ENCODE measurements at places on chromosomes 1 and 21.

GRCh38 chr1:156213644-156213966, 798 bp downstream of the PMF1 start:
- DNase-seq: no peak

- DNase-seq: no peak
Observed at GRCh38 chr1:218030846-218031245, 254.2 kb upstream of the RRP15 start.

DNA sequence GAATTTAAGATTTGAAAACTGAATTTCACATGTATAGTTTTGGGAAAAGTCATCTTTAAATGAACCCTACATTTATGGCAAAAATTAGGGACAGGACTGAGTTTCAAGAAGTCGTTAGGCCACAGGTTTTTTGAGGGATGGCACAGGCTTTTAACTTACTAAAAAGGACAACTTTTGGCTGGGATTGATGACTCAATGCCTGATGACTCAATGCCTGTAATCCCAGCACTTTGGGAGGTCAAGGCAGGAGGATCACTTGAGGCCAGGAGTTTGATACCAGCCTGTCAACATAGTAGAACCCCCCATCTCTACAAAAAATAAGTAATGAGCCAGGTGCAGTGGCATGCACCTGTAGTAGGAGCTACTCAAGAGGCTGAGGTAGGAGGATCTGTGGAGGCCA, 15.9 kb downstream of the UCK2 start:
- no peak for DNase-seq

DNA sequence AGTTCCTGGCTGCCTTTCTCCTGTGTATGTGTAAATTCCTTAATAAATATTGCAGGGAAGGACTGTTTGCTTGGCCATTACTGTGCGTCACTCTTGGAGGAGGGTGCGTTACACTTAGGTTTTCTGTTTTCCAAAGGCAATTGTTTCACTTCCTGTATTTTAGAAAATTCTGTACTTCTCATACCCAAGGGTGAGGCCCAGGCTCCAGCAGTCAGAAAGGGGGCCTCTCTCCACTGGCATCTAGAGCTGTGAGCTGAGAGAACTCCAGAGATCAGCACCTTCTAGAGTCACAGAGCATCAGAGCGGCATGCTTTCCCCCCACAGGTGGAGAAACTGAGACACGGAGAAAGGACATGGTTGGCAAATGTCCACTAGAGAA, 27.0 kb upstream of the ZFP69B start:
- DNase-seq: no peak

DNA sequence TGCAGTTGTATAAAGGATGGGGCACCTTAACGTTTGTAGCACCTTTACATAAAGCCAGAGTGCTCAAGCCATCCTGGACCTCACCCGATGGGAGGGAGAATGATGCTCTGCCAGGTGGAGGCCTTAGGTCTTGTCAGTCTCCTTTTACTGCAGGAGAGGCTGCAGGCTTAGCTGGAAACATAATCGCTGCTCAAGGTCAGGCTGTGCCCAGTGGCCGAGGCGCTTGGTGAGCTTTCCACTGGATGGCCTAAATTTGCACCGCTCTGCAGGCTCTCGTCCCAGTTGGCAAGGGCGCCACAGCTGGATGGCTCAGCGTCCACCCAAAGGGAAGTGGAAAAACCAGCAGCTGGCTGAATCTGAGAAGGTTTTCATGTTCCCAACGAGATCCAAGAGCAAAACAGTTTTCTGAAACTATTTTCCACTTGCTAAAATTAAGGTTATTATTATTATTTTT, 438.9 kb downstream of the CAMTA1 start:
- no peak for DNase-seq

GRCh38 chr1:118104951-118105350, 80.1 kb downstream of the SPAG17 start:
- DNase-seq: no peak

- DNase-seq: no peak
Observed at GRCh38 chr1:172851077-172851476, 192.2 kb downstream of the FASLG start.

- DNase-seq: no peak
Observed at GRCh38 chr1:244552336-244552735, 91.3 kb downstream of the CATSPERE start.

GRCh38 chr1:61626816-61627215, 98.1 kb downstream of the TM2D1 start:
- no peak for DNase-seq

- DNase-seq: no peak
Observed at GRCh38 chr21:45800339-45801080, 157.0 kb downstream of the PCBP3 start.

DNA sequence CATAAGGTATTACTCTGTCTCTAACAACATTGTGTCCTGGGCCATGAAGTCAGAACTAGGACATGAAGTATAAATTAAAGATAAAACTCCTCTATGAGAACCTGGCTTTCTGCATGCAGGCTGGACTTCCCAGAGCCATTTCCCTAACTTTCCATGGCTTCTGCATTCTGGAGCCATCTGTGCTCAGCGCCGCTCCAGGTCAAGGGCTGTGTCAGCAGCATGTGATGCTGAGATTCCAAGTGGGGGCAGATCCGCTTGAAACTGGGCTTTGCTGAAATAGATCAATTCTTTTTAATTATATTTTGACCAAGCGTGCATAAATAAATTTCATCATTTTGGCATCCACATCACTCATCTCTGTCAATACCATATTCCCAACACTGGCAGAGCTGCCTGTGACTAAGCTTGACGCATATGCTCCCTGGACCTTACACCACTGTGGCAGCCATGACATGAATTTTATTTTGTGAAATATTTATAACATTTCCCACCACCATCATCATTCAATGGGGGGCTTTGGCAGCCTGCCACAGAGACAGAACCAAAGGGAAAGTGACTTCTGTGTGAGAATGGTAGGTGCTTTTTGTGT, 110.4 kb upstream of the KCNK1 start:
- DNase-seq: no peak

DNA sequence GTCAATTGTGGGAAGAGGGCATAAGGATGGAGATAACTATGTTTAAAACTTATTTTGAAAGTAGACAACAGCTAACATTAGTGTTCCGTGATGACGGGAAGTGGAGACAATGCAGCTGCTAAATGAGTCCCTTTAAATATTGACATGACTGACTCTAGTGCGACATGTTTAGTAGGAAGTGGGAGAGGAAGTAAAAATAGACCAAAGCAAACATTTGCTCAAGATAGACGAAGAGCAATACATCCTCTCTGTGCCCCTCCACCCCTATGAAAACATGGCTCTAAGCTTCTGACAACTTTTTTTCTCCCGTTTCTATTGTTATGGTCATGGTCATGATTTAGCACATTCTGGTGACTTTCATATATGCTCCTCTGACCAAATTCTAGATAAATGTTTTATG, 60.0 kb upstream of the HMCN1 start:
- no peak for DNase-seq

GRCh38 chr1:119467219-119467618, 39.8 kb upstream of the HSD3B1 start:
- DNase-seq: no peak

- no peak for DNase-seq
Observed at GRCh38 chr21:33402001-33402979, 923 bp upstream of the IFNGR2 start.

DNA sequence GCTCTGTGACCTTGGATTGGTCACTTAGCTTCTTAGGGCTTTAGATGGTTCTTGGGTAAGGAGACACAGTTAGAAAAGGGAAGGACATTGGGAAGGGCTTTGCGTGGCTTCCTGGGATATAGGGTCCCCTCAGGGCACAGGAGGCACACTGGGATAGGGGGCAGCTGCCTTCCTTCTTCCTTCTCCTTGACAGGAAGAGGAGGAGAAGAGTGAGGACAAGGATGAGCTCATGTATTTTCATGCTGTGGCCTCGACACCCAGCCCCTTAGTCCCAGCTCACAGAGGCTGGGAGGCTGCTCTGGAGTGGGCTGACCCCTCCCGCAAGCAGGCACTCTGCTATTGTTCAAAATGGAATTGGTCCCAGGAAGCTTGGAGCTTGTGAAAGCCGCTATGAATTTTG, 45.7 kb upstream of the POU3F1 start:
- no peak for DNase-seq

GRCh38 chr1:7299329-7299799, 471.7 kb upstream of the VAMP3 start:
- DNase-seq: no peak

GRCh38 chr1:93749894-93750301, 68.3 kb upstream of the BCAR3 start:
- DNase-seq: no peak

DNA sequence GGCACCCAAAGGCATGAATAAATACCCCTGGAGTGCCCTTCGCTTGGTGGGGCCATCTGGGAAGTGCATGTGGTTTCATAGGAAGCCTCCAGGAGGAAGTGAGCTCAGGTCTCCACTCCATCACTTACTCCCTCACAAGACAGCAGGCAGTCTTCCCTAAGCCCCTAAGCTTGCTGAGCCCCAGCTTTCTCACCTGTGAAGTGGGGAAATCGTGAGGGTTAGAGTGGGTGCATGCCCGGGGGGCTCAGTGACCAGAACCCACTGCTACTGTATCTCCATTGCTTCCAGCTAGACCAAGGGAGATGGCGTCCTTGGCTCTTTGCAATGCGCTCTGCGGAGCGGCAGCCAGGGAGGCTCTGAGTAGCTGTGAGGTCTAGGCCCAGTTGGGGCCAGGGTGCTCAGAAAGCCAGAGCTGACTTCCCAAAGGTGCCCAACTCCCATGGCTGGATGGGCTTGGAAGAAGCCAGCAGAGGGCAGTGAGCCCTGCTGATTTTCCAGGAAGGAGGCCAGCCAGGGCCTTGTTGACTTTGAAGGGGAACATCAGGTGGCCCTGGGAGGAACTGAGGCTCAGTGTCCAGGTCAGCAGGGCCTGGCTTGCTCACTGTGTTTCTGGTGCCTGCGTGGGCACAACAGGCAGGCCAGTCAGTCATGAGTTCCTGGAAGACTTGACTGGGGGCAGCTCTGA, 27.3 kb downstream of the CDCP2 start:
- DNase-seq: no peak

GRCh38 chr1:9687874-9688582, 36.5 kb downstream of the PIK3CD start:
- no peak for DNase-seq

DNA sequence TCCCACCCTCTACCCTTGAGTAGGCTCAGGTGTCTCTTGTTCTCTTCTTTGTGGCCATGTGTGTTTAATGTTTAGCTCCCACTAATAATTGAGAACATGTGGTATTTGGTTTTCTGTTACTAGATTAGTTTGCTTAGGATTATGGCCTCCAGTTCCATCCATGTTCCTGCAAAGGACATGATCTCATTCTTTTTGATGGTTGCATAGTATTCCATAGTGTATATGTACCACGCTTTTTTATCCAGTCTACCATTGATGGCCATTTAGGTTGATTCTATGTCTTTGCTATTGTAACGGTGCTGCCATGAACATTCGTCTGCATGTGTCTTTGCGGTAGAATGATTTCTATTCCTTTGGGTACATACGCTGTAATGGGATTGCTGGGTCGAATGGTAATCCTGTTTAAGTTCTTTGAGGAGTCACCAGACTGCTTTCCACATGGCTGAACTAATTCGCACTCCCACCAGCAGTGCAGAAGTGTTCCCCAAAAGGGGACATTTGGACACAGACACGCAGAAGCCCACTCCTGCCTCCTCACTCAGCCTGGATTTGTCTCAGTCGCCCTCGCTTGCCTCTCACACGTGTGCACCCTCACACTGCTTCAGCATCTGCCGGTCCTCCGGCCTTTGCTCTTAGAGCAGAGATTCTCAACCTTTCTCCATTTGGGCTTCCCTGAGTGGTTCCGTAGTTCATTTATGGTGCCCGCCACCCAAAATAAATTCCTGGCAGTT, 3.7 kb downstream of the MX2 start:
- no peak for DNase-seq

DNA sequence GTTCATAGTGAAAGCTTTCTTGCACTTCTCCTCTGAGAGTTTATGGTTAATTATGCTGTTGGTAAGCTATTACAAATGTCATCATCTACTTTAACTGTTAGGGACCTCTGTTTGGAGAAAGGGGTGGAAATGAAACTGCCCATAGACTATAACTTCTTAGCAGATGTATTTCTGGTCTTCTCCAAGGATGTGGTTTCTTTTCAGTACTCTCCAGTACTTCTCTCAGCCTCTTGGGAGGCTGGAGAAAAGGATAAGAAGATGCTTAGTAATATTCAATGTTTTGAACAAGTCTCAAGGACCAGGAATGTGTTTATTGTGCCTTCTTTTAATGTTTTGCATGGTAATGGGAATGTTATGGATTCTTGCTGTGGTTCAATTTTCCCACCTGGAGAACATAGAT, 60.4 kb downstream of the LAMC2 start:
- DNase-seq: no peak

DNA sequence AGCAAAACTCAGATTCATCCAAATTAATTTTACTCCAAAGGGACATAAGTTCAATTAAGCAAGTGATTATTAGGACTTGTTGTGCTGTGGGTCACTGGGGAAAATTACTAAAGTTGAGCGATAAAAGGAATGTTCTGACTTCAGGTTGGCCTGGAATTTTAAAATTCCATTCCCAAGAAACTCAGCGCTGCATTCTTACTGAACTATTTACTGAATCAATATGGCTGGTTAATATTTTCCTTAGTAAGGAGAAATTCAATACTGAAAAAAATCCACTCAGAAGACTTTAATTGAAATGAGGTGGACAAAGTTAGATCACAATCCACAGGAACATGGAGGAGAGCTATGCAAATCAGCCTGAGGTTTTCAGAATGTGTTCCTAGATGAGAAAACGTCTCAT, 578.9 kb upstream of the NR5A2 start:
- DNase-seq: no peak

DNA sequence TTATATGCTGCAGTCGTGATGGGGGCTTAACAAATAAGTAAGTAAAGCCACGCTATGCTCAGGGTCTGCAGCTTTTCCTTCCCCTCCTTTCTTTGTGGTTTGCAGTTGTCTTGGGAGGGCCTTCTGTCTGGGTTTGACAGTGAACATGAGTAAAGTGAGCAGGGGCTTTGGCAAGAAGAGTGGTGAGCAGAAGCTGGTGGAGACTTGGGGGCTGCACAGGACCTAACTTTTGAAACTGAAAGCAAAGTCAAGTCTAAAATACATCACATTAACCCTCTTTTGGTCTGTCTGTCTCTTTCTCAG, 368.6 kb upstream of the VAMP3 start:
- DNase-seq: no peak

DNA sequence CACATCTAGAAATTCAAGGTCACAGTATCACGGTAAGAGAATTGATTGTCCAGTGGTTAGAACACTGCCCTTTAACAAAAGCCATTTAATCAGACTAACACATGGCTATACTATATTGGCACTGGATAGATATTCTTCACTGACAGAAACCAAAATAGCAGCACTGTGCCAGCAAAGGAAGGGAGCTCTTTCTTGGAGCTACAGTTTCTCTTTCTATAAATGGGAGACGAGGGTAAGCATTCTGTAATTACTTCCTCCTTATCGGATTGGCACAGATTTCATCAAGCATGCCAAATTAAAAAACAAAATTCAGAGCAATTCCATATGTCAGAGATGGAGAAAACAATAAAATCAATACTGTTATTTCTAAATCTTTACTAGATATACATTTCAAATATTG, 115.7 kb upstream of the CACYBP start:
- DNase-seq: no peak

- no peak for DNase-seq
Observed at GRCh38 chr1:21341022-21341421, 50.8 kb upstream of the ECE1 start.

GRCh38 chr1:108691128-108691941, 775 bp upstream of the PRPF38B start:
- no peak for DNase-seq
